ENCODE measurements at places on chromosomes 11 and 22.

- DNase-seq = no peak
Observed at GRCh38 chr11:126418887-126419286, 63.4 kb downstream of the ST3GAL4 start.

GRCh38 chr11:110524238-110524637 lies 94.5 kb downstream of the FDX1 start:
- no peak for DNase-seq

DNA sequence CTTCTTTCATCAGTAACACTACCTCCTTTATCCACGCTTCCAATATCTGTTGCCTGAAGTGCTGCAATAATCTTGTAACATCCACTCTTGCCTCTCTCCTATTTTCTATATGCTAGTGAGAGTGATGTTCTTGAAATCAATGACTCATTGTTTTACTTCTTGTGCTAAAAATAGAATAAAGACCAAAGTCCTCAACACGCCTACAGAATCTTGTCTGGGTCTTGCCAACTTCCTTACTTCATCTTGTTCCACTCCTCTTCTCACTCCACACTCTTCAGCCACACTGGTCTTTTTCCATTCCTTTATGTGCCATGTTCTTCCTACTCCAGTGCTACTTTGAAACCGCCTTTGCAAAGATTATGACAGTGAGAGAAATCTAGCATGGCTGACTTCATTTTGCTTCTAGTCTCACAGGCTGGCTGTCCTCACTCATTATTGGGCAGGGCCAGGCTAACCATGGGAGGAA lies 136.4 kb downstream of the CCDC81 start:
- DNase-seq = no peak

GRCh38 chr11:112968941-112969713 lies 7.9 kb downstream of the NCAM1 start:
- no peak for DNase-seq

- no peak for DNase-seq
Observed at GRCh38 chr11:3906166-3906565, 50.7 kb downstream of the STIM1 start.
